ELF-1 (cell line): ENCODE measurements at places on chromosomes 13 and 19.

- no peak for DNase-seq
These were observed 6.9 kb downstream of the NPHS1 start for GRCh38 chr19:35845215-35846037.

DNA sequence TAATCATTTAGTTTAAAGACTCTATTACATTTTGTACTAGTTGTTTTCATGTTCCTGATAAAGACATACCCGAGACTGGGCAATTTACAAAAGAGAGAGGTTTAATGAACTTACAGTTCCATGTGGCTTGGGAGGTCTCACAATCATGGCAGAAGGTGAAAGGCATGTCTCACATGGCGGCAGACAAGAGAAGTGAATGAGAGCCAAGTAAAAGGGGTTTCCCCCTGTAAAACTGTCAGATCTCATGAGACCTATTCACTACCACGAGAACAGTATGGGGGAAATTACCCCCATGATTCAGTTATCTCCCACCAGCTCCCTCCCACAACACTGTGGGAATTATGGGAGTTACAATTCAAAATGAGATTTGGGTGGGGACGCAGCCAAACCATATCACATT, 129.2 kb downstream of the PAN3 start:
- no peak for DNase-seq

DNA sequence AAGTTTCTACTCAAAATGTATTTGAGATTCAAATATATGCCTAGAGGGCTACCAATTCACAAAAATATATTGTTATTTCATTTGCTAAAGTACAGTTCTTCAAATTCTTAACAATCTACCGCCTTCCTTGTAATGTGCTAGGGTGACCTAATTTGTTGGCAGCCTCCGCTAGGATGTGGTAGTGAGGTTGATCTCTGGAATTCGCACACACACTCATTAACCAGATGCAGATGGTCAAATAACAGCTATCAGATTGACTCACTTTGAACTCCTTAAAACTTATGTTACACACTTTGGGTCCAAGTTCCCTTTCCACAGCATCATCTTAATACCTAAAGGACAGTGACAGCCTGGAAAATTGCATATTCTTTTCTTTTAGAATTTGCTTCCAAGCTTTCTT, 367.3 kb downstream of the DCT start:
- DNase-seq, result no peak

DNA sequence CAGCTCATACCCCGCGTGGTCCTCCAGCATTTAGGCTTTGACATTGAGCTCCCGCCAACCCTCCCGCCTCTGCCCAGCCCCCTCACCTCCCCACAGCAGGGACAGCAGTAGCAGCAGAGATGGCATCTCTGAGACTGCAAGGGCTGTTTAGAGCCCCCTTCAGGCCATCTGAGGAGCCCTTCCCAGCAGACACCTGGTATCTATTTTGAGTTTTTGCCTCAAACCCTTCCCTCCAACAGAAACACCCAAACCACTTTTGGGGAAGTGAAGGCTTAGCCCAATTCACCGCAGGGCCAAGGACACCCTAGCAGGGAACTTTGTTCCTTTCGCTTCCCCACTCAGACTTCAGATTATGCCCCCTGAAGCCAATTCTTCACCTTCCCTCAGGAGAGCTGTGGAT, 6.3 kb upstream of the ZNF175 start:
- DNase-seq, result peak; percentile 11

DNA sequence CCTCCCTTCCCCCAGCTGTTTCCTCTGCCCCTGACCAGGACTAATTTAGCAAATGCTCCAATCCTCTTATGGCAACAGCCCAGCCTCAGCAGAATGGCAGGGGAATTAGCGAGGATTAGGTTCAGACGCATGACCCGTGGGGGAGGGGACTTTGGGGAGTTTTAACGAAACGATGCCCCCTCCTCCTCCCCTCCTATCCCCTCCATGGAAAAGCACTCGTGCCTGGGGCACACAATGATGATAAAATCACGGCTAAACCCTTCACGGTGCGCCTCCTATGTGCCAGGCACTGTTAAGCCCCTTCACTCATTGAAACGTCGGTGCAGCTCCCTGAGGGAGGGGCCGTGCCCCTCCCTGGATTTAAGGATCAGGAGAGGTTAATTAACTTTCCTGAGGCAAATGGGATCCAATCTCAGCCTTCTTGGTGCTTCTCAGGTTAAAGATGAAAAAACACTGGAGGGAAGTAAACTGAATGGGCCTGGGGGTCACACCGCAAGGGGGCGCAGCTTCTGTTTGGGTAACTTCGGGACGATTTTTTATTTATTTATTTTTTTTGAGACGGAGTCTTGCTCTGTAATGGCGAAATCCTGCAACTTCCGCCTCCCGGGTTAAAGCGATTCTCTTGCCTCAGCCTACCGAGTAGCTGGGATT, 10.1 kb upstream of the TPRX2 start:
- peak; percentile 91 for DNase-seq

- no peak for DNase-seq
These were observed 100.8 kb downstream of the COL4A1 start for GRCh38 chr13:110206185-110206584.

- no peak for DNase-seq
These were observed 32.0 kb downstream of the USP12 start for GRCh38 chr13:27139565-27139964.

- DNase-seq, result no peak
These were observed 20.2 kb upstream of the PNMA8B start for GRCh38 chr19:46515879-46516350.

- DNase-seq, result peak; percentile 96
These were observed 14.9 kb upstream of the PTBP1 start for GRCh38 chr19:782185-782877.

GRCh38 chr13:100534147-100534843, 54.3 kb downstream of the GGACT start:
- DNase-seq, result no peak

GRCh38 chr19:47417746-47418691, 1.3 kb downstream of the MEIS3 start:
- DNase-seq, result no peak

- DNase-seq, result no peak
These were observed 2.9 kb upstream of the CADM4 start for GRCh38 chr19:43642531-43642930.

DNA sequence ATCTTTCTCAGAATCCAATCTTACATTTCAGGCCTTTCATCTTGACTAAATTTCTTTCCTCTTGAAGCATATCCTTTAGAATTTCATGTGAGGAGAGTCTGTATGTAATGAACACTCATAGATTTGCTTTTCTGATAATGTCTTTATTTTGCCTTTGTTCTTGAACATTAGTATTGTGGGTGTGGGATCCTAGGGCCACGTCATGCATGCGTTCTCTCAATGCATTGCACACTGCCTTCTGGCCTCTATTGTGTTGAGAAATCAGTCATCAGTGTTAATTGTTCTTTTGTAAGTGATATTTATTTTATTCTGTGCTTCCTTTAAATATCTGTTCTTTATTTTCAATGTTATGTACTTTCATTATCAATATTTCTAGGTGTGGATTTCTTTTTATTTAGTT, 364.9 kb downstream of the OXGR1 start:
- DNase-seq, result no peak

DNA sequence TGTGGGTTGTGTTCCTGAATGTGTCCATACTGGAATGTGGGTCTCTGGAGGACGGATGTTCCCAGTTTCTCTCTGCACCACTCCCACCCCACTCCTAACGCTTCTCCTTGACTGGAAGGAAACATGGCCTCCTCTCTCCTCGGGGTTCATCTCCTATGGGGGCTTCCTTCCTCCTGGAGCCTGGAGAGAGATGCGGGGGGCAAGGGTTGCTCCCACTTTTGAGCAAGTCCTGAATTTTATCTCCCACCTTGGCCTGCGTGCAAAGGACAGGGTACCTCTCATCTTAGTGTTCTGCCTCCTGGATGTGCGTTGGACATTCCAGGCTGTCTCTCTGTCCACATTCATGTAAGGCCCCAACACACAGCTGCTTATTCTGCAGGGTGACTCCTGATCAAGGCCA, 52.5 kb upstream of the UQCRFS1 start:
- no peak for DNase-seq

DNA sequence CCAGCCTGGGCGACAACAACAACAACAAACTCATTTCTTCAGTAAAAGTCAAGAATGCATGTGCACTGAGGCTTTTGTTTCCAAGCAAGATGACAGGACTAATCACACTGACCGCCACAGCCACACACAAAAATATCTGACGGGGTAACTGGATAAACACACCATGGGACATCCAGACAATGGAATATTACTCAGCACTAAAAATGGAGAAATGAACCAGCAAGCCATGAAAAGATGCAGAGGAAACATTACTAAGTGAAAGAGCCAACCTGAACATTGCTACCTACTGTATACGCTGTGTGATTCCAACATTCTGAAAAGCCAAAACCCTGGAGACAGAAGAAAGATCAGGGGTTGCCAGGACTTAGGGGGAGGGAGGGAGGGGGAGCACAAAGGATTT, 36.7 kb downstream of the FAAP24 start:
- DNase-seq, result no peak

DNA sequence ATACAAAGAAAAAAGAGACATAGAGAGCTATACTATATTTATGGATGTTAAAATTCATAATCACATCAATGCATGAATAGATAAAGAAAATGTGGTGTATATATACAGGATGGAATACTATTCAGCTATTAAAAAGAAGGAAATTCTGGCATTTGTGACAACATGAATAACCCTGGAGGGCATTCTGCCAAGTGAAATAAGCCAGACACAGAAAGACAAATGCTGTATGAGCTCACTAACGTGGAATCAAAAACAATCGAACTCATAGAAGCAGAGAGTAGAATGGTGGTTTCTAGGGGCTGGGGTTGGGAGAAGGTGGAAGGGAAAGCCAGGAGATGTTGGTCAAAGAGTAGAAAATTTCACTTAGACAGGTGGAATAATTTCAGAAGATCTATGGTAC, 24.0 kb downstream of the UTP14C start:
- no peak for DNase-seq

GRCh38 chr19:30293051-30293785, 79.0 kb upstream of the ZNF536 start:
- no peak for DNase-seq

DNA sequence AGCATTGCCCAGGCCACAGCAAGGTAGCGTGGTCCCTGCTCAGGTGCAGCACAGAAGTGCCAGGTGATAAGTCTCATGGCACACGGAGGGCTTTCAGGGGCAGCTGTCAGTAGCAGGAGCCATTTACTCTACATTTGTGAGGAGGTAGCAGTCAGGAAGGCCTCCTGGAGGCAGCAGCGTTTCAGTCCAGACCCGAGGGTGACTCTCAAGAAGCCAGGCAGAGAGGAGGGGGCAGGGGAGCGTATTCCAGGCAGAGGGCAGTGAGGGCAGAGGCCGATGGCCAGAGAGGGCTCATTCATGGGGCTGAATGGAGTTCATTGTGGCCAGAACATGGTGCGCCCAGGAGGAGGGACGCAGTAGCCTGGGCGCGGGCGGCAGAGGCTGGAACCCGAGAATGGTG, 8.9 kb downstream of the PIAS4 start:
- no peak for DNase-seq

DNA sequence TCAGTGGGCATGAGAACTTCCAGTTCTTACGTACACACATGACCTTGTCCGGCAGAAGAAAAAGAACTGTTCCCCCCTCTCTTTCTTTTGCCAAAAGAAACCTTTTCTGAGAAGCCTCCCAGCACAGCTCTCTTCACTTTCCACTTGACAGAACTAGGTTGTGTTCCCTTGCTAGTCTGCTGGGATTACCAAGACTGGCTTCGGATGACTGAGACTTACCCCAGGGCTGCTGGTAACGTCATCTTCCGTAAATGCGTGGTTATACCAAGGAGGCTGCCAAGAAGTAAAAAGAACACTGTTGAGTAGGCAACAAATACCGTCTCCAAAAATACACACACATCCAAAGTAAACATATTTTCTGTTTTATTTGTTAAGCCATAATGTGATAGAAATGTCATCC, 908.2 kb downstream of the EFNB2 start:
- DNase-seq, result no peak

DNA sequence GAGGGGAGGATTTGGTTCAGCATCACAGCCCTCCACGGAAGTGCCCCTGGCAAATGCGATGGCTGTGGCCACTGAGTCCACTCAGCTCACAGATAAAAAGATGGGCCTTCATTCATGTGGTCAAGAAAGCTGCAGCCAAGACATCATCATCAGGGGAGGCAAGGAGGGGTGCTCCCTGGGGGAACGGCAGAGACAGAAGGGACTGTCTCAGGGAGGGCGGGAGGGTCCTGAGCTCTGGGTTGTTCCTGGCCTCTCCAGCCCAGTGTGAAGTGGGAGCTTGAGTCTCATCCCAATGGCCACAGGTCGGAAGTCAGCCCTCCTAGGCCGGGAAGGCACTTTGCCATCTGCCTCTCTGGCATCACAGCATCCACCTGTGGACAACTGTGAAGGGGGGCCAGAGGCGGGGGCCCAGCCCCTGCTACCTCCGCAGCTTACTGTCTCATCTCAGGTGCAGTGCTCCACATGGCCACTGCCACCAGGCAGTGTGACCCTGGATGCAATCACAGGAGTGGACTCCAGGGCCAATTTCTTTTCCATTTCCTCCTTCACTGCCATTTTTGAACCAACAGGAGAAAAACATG, 137.8 kb upstream of the SOX1 start:
- DNase-seq, result no peak

GRCh38 chr13:77548095-77548494, 12.6 kb downstream of the SCEL start:
- DNase-seq, result no peak

DNA sequence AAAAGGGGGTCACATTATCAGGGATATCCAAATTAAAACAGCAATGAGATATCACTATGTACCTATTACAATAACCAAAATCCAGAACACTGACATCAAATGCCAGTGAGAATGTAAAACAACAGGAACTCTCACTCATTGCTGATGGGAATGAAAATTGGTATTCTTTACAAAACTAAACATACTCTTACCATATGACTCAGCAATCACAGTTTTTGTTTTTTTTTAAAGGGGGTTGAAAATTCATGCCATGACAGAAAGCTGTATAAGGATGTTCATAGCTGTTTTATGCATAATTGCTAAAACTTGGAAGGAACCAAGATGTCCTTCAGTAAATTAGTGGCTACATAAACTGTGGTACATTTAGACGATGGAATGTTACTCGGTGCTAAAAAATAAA, 71.6 kb upstream of the SLITRK1 start:
- no peak for DNase-seq

GRCh38 chr19:40366697-40367561, 18.4 kb downstream of the PLD3 start:
- DNase-seq, result peak; percentile 95

DNA sequence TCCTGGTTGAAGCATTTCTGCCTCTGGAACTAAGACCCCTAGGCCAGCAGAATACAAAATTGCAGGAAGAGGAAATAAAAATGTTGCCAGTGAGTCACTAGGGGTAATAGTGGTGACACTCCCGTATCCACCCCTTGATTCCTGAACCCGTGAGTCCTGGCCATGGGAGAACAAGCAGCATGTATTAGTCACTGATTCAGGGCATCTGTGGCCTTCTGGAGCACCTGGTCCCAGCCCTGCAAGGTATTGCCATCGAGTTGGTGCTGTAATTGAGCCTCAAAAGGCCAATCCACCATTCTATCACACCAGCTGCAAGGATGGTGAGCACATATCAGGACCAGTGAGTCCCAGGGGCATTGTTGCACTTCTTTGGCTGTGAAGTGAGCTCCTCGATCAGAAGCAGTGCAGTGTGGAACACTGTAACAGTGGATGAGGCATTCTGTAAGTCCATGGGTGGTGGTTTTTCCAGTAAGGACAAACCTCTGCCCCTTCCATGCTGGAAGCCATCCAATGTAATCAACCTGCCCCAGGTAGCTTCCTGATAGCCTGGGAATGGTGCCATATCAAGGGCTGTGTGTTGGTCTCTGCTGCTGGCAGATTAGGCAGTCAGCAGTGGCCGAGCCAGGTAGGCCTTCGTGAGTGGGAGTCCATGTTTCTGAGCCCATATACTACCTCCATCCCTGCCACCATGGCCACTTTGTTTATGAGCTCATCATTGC, 39.6 kb downstream of the C1QTNF9 start:
- no peak for DNase-seq

GRCh38 chr13:47484548-47484947, 516.5 kb downstream of the SUCLA2 start:
- no peak for DNase-seq
